ENCODE measurements at places on chromosomes 2 and 18. TPM values are rescaled to one million over a fixed set of nuclear protein-coding genes. Genes with fewer than 3 reads are reported as not detected.

- DNase-seq = no peak
Measured at GRCh38 chr2:136108463-136108862, 9.5 kb downstream of the CXCR4 start.

UGT1A3 gene
- polyA plus RNA-seq = 0.47 TPM

DNA sequence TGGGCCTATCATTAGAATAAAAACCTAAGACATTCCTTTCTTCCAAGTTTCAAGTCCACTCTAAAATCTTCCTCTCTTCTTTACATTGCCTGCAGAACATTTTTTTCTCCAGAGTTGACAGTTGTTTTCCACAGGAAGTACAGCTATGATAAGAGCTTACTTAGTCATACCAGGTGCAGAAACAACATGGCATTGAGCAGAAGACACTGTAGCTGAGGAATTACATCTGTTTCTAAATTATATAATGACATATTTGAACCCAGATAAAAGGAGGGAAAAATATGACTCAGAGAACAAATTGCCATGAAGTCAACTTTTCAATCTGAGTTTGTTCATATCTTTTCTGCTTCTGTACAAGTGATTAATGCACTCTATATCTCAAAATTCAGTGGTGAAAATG, 30.2 kb downstream of the CMPK2 start:
- no peak for DNase-seq

DNAJC5G gene
- not detected for polyA plus RNA-seq

GRCh38 chr2:73979686-73980085, 5.0 kb upstream of the TET3 start:
- no peak for DNase-seq

DNA sequence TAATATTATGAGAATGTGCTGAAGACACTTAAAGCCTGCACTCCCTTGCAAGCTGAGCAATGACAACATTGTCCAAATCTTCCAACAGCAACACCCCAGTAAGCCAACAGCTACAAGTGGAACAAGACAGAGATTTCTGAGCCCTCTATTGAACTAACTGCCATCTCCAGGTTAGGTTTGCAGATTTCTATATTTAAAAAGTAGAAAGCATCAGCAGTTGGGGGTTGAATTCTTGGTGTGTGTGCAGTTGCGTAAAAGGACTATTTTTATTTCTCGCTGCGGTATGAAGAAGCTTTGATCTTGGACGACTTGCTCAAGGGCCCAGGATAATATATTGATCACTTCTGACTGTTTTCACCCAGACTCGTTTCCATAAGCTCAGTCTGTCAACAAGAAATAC, 106.2 kb upstream of the ZFP36L2 start:
- no peak for DNase-seq

ID2 gene
- 113 TPM for polyA plus RNA-seq

- DNase-seq = peak; percentile 82
Measured at GRCh38 chr2:197803033-197803444, 1.4 kb upstream of the PLCL1 start.

GRCh38 chr2:71950256-71951082, 197.2 kb downstream of the CYP26B1 start:
- no peak for DNase-seq
